ENCODE measurements at places on chromosomes 5 and 9. TPM values are rescaled to one million over a fixed set of nuclear protein-coding genes. Genes with fewer than 3 reads are reported as not detected.

MAPKAP1 gene
- total RNA-seq: 122 TPM

NPDC1 gene
- total RNA-seq: 2.8 TPM

- no peak for DNase-seq
- H3K4me1 ChIP-seq: peaks cover 2% of the 10 kb centered on the region
- no peak overlapping the region for H3K27ac ChIP-seq
- peaks cover 28% of the 10 kb centered on the region for H3K36me3 ChIP-seq
Observed at GRCh38 chr9:111938427-111938800, 41.8 kb downstream of the UGCG start.

- no peaks in the 10 kb centered on the region for H3K4me1 ChIP-seq
- H3K27me3 ChIP-seq: no peaks in the 10 kb centered on the region
- no peaks in the 10 kb centered on the region for H3K36me3 ChIP-seq
- H3K4me3 ChIP-seq: no peak overlapping the region
- H3K27ac ChIP-seq: no peak overlapping the region
- DNase-seq: peak; percentile 32
Observed at GRCh38 chr5:82106207-82106606, 134.4 kb downstream of the ATG10 start.

DNA sequence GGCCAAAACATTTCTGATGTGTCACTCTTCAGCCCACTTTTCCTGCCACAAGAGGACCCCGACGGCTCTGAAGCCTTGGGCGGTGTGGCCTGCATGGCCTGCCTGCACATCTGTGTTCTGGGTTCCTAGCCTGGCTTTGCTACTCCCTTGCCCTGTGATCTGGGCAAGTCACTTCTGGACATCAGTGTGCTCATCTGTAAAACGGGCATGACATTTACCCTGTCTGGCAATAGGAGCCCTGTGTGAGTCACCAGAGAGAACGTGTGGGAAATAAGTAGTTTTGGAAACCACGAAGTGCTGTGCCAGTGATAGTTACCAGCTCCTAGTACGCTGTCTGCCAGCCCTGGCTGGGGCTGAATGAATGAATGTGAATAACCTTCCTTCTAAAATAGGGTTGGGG, 90.8 kb downstream of the MACROH2A1 start:
- peak; percentile 75 for DNase-seq
- H3K36me3 ChIP-seq: no peaks in the 10 kb centered on the region
- H3K4me1 ChIP-seq: peaks cover 38% of the 10 kb centered on the region
- peak overlapping the region; percentile 83 for H3K27ac ChIP-seq
- no peaks in the 10 kb centered on the region for H3K27me3 ChIP-seq

- no peaks in the 10 kb centered on the region for H3K36me3 ChIP-seq
- H3K4me1 ChIP-seq: peaks cover 12% of the 10 kb centered on the region
- H3K4me3 ChIP-seq: no peak overlapping the region
- DNase-seq: no peak
- peaks cover 5% of the 10 kb centered on the region for H3K27me3 ChIP-seq
Observed at GRCh38 chr9:134490446-134490845, 151.2 kb upstream of the COL5A1 start.

GRCh38 chr9:110623462-110624025, 44.0 kb upstream of the SVEP1 start:
- no peak overlapping the region for H3K4me3 ChIP-seq
- H3K4me1 ChIP-seq: peaks cover 5% of the 10 kb centered on the region
- H3K27ac ChIP-seq: no peak overlapping the region
- no peaks in the 10 kb centered on the region for H3K27me3 ChIP-seq
- peak; percentile 70 for DNase-seq
- no peaks in the 10 kb centered on the region for H3K36me3 ChIP-seq

DNA sequence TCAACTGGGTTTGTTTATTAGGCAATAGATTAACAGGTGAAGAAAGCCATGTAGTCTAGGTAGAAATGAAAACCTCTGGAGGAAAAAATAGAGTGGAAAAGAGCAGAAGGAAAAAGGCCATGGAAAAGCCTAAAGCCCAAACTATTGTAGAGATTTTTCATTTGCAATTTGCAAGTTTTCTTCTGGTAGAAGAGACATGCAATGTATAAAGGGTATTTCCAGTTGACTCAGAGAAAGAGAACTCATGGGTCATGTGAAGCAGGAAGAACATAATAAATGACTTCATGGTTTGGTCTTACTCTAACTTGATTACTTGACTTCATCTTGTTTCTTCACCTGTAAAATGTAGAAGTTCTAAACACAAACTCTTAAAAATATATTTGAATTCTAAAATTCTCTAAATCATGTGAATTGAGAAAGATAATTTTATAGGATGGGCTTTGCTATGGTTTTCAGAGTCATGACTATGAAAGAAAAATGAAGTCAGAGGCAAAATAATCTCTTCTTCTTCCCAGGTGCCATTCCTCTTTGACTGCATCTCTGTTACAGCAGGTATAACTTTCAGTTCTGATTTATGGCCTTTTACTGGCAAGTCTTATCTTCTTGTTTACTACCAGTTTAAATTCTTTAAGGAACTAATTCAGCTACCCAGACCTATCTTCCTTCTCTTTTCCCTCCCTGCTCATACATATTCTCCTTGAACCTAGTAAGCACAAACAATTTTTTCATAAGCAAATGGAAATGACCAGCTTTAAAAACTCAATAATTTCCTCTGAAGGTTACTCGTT, 47.7 kb upstream of the TMC1 start:
- H3K27me3 ChIP-seq: no peaks in the 10 kb centered on the region
- H3K27ac ChIP-seq: peak overlapping the region; percentile 32
- peak; percentile 91 for DNase-seq
- H3K4me1 ChIP-seq: peaks cover 23% of the 10 kb centered on the region
- H3K36me3 ChIP-seq: no peaks in the 10 kb centered on the region
- no peak overlapping the region for H3K4me3 ChIP-seq
